ENCODE measurements at places on chromosomes 7 and 10. TPM values are rescaled to one million over a fixed set of nuclear protein-coding genes. Genes with fewer than 3 reads are reported as not detected.
A peak's percentile ranks its signal among the peaks of the same experiment; 100 is the strongest.

- no peak for DNase-seq
Observed at GRCh38 chr7:143054621-143055020, 2.5 kb downstream of the OR6V1 start.

GRCh38 chr7:28958235-28958979 lies at the start of gene TRIL:
Gene TRIL, minus strand, starts transcription at chr7:28958330. Its CDS starts 284 bp downstream, at chr7:28958046.
- DNase-seq: peak; percentile 2

- DNase-seq: no peak
Observed at GRCh38 chr7:93160410-93160809, 12.2 kb upstream of the SAMD9L start.

DNA sequence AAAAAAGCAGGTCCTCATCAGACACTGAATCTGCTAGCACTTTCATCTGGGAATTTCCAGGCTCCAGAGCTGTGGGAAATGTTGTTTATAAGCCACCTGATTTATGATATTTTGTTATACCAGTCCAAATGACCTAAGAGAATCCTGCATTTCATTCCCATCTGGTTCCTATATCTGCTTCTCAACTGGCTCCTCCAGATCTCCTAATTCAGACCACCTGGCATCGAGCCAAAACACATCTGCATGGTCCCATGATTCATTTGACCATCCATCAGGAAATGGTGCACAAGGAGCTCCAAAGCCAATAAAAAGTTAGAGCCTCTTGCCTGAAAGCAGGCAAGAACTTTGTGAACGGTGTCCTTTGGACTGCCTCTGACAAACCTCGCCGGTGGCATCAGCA lies 108.9 kb downstream of the IPMK start:
- no peak for DNase-seq

GRCh38 chr10:31064348-31064747 lies 32.7 kb upstream of the ZNF438 start:
- DNase-seq: no peak

DNA sequence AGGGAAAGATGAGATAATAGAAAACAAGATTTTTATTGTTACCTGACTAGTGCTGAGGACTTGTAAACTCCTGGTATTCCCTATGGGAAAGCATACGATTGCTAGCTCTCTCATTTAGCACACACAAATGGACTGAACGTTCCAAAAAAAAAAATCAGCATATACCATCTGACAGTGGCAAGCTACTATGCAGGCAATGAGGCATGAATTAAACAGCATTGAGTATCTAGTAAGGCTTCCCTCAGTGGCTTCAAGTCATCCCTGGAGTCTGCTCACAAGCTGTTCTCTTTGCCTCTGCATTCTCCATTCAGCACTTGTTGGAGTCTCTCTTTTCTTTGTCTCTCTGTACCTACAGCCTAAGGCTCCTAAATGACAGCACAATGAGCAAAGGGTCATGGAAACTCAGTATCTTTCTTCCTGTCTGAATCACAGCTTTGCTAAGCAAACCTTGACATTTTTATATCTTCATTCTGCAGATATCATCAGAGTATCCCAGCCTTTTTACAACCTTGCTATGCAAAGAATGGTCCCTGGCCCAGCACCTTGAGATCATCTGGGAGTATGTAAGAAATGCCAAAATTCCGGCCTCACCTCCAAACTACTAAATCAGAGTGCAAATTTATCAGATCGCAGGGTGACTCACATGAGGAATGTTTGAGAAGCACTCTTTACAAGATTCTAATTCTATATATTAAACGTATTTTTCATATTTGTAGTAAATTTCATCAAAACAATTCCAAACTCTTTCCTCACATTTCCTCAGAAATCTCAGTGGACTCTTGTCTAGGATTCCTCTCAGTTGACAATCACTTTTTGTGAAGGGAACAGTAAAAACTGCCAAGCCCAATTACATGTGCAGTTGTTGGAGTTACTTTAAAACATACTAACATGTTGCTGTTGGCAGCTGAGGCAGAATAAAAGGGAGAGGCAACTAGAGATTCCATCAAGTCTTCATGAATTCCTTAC lies 10.8 kb upstream of the LIPA start:
- no peak for DNase-seq

DNA sequence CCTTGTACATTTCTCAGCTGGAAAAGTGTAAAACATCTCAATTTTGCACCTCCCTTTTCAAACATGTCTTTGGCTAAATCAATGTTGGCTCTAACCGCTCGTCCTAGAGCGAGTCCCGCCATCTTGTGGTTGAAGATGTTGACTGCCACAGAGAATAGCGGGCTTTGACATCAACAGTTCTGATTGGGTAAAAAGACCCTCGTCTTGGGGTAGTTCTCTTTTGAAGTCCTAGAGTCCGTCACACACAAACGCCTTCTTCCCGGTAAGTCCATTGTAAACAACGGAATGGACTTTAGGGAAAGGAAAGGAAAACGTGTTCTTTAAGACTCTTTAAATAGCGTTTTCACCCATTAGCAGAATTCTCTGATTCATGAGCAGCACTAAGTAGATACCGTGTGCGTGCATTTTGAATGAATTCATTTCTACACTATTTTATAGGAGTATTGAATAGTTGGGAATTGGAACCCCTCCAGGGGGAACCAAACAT lies 452 bp upstream of the RPP30 start:
- DNase-seq: no peak

DNA sequence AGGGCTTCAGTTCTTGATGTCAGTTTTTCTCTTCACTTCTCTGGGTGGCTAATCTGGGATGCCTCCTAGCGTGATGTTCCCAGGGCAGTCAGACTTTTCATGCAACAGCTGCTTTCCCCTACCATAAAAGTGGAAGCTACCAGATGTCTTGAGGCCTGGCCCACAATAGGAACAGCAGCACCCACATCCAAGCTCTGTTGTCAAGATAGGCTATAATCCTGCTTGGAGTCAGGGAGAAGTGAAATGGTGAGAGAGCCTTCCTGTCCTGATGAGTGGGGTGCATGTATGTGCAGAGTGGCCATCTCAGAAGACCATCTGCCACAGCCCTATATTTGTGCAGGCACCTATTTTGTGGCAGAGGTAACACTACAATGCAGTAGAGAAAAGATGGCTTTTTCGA lies 108.0 kb downstream of the HTR5A start:
- DNase-seq: no peak

The IKZF1 gene
- 248 TPM for total RNA-seq

- no peak for DNase-seq
Observed at GRCh38 chr10:36491926-36492325, 633.5 kb upstream of the ANKRD30A start.

DNA sequence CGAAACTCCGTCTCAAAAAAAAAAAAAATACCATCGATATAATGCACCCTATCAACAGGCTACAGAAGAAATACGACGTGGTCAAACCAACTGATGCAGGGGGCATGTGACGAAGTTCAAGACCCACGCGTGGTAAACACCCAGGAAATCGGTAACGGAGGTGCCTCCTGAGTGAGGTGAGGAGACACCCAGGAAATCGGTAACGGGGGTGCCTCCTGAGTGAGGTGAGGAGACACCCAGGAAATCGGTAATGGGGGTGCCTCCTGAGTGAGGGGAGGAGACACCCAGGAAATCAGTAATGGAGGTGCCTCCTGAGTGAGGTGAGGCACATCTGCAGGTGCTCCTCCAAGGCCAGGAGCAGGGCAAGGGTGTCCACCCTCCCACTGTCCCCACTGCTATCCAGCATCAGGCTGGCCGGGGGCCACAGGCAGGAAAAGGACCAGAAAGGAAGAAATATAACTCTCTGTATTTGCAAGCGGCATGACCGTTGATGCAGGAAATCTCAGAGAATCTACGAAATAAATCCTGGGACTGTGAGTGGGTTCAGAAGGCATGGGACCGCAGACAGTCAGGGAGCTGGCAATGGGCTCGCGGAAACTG lies 10.7 kb upstream of the GPR146 start:
- peak; percentile 30 for DNase-seq

GRCh38 chr10:76643511-76643911 lies 994.1 kb downstream of the KCNMA1 start:
- no peak for DNase-seq

GRCh38 chr10:88193018-88193417 lies 329.6 kb downstream of the PTEN start:
- DNase-seq: no peak

DNA sequence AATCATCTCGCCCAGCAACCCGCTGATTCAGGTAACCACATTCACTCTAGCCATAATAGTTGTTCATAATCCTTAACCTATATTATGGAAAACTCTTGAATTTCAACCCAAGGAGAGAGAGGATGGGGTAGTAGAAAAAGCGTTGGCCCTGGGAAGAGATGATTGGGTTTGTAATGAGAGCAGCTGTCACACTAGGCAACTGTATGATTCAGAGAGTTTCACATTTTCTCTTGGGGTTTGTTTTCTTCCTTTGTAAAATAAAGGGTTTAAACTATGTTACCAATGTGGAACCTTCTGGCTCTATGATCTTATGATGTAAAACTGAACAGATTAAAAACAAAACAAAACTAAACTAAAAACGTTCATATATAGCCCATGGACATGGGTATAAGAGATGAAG lies 705.2 kb upstream of the IGFBP3 start:
- DNase-seq: no peak

DNA sequence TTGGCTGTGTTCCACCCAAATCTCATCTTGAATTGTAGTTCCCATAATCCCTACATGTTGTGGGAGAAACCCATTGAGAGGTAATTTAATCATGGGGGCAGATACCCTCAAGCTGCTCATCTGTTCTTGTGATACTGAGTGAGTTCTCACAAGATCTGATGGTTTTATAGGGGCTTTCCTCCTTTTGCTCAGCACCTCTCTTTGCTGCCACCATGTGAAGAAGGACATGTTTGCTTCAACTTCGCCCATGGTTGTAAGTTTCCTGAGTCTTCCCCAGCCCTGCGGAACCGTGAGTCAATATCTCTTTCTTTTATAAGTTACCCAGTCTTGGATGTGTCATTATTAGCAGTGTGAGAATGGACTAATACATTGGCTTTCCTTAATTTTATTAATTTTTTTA lies 527.8 kb downstream of the MDFIC start:
- no peak for DNase-seq

GRCh38 chr7:46532571-46532970 lies 611.5 kb upstream of the IGFBP3 start:
- DNase-seq: no peak

DNA sequence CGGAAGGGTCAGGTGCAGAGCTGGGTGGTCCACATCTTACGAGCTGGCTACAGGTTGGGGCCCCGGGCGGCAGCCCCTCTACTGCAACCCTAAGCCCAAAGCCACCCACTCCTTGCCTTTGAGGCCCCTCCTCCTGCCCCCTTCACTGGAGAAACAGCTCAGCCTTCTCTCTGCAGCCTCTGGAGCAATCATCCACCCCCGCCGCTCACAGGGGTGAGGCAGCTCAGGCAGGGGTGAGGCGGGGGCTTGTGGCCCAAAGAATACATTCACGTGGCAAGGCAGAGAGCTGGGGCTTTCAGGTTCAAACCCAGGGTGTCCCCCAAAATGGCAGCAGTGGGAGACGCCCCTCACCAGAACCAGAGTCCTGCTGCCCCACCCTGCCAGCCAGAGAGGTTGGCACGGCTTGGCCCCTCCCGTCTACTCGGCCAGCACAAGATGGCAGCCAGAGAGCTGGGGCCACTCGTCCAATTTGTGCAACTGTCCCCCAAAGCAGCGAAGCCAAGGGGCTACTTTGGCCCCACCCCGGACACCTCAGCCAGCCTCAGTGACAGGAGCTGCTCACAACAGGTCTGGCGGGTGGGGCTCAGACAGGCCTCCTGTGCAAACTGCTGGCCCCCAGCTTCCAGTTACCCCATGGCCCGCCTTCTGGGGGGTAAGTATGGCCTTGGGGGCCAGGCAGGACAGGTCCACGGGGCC lies 7.2 kb downstream of the GNB2 start:
- no peak for DNase-seq

The GNGT1 gene
- not detected for total RNA-seq

DNA sequence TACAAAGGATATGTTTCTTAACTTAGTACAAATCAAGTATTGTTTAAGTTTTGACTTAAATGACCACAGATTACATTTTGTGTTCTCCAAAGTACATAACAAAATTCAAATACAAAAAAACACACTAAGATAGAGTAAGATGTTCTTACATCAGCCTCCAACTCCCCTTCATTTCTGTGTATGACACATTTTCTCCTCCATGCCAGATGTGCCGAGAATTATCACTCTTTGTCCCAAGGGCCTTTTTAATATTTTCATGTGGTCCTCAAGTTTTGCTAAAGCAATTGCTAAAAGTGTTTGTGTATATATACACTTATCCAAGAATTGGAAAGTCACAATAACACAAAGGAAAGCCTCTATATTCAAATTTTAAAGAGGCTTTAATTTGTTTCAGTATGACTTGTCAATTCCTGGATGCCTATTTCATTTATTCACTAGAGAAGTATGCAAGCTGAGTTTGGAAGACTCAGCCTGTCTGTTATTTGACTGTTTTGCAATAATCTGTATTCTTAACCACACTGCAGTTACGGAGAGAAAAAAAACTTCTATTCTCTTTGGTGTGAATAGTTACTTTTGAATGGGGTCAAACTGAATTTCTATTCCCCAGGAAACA lies 586.4 kb upstream of the SEMA3D start:
- no peak for DNase-seq

The LRRTM3 gene
- total RNA-seq: not detected

The PTN gene
- not detected for total RNA-seq

The NME8 gene
- not detected for total RNA-seq

The TUBAL3 gene
- total RNA-seq: not detected

GRCh38 chr7:158112571-158113320 lies 474.9 kb downstream of the PTPRN2 start:
- DNase-seq: no peak

- DNase-seq: no peak
Observed at GRCh38 chr10:114453576-114453975, 49.3 kb upstream of the AFAP1L2 start.

The NANOS1 gene
- total RNA-seq: 0.41 TPM

- DNase-seq: no peak
Observed at GRCh38 chr7:50146692-50147091, 53.6 kb upstream of the ZPBP start.

The TCERG1L gene
- not detected for total RNA-seq

GRCh38 chr7:151866761-151867655 lies 9.9 kb downstream of the PRKAG2 start:
- no peak for DNase-seq

DNA sequence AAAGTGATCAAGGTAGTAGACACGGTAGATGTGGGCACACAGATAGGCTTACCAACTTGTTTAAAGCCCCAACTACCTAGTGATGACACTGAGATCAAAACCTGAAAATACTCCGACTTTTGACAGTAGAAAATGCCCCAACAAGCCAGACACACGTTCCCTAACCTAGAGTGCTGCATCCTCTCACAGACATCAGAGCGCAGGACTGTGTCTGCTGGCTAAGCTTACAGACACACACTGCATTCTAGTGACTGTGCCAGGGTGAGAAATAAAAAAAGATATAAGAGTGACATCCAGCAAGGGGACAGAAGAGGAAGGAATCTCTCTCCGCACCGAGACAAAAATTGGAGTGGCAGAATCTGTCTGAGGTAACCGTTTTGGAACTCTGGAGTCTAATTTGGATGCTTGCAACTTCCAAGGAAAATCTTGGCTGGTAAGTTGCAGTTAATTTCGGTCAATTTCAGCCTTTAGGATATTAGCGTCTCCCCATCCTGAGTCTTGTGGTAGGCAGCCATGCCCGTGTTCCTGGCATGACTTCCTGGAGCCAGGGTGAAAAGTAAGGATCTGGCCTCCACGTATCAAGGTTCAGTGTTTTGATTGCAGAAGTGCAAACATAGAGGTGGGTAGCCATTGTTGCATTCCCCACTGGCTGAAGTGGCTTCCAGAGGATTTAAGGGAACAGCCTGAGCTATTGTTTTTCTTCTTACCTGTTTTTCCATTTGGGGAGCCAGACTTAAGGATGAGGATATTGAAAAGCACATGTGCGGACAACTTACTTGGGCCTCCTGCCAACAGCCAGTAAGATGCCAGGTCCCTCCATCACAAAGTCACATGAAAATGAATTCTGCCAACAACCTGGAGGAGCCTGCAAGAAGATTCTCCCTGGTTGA lies 124.1 kb downstream of the SMURF1 start:
- DNase-seq: no peak

Data from CD8-positive, alpha-beta T cell (primary cell).